NCI-H1694 treated with DMSO at 0.1 percent for 48 hours (cell line): ENCODE measurements at places on chromosomes 6 and 20.

DNA sequence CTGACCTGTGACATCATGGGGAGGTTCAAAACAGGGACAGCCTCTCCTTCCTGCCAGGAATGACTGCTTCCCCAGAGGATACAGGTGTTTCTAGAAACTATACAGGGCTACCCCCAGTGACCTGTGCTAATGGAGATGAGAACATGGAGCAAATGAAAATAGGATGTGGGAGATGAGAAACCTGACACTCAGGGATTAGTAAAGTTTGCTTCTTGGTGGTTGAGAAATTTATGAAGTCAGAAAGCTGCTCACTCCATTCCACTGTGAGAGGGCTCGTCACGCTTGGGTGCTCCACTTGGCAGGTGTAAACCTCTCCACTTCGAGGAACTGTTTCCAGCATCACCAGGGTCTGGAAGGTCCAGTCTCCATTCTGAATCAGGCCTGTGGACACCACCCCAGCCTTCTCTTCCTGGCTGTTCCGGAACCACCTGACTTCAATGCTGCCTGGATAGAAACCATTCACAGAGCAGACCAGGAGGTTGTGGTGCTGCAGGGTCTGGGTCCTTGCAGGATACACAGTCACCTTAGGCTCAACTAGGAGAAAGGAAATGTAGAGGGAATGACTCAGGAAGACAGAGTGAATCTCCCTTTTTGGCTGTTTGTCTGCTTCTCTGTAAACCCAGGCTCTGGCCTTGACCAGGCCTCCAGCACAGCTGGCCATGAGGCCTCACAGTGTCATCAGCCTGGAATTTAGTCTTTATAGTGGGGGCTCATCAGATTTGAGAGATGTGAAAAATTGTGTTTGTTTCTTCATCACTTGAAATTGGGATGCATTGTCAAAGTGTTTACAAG lies 10.8 kb downstream of the HLA-DRB5 start:
- DNase-seq: no peak

DNA sequence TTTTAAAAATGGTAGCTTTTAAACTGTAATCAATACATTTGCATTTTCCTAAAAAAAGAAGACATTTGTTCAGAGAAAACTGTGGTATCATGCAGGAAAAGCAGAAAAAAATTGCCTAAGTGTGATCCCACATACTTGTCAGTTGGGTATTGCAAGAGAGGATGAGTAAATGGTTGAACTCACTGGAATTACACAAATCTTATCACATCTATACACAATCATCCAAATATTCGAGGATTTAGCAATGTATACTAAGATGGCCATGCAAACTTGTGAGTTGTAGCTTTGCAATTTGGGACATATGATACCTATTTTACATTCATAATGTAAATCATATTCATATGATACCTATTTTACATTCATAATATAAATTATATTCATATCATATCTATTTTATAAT lies 58.2 kb upstream of the GJE1 start:
- no peak for DNase-seq

DNA sequence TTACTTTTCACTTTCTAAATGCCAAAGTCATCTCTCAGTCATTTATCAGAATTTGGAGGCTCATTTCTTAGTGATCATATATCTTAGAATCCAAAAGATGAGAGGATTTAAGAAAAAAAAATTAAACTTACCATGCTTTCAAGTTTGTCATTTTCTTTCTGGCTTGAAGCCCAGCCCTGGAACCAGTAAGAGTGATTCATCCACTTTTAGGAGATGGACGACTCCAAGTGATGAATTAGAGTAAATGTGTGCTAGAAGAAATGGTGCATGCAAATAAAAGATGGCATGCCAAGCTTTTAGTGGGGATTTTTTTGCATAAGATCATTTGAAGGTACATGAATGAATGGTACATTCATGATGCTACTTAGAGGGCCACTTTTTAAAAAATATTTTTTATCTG lies 20.1 kb downstream of the PLCB1 start:
- no peak for DNase-seq

DNA sequence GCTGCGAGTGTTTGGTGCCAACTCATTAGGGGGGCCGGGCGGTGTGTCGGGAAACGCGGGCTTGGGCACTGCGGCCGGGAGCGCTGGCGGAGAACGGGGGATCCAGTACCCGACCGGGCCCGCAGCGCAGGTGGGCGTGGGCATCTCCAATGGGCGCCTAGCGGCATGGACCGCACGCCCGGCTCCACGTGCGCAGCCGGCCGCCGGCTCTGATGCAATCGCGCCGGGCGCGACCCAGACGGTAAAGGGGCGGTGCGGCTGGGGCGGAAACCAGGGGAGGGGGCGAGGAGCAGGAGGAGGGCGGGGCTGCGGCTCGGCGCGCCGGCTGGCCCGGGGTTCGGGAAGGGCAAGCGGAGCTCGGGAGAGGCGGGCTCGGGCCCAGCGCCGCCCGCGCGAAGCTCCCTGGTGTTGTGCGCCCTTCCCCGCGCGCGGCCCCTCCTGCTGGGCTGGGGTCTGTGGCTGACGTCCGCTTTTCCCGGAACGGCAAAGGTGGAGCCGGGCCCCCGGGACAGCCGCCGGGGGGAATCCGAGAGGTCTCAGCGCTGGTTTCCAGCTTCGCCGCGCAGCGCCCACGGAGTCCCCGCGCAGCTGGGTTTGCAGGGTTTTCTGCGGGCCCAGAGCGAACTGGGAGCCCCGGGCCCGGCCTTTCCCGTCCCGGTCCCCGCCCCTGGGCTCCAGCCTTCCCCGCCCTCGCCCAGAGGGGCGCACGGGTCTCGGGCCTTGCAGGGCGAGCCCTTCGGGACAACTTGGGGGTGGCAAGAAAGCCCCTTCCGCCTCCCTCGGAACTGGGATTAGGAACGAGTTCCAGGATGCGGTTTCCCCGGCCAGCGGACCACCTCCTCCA lies 867 bp downstream of the MTHFD1L start:
- peak; percentile 52 for DNase-seq

DNA sequence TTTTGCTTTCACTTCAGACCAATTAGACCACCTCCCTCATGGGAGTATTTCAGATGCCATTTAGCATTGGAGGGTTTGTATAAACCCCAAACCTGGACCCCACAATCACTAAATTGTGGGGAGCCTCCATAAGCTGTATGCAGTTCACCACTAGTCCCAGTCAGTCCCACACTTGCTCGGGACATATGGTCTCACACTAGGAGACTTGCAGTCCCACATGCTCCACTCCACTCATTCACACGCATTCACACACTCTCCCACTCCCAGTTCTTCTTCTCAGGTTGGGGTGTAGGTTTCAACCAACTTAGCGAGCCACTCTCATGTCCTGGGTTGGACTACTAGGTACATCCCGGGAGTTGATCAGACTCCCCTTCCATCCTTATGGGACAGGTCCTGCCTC lies 84.5 kb upstream of the GPR6 start:
- no peak for DNase-seq
